ENCODE measurements at places on chromosomes 7 and 10. TPM values are rescaled to one million over a fixed set of nuclear protein-coding genes. Genes with fewer than 3 reads are reported as not detected.

Gene PDSS1
- total RNA-seq = 2.1 TPM

Gene WDR86
- total RNA-seq = 0.24 TPM

Gene TRPV6
- not detected for total RNA-seq

Gene CCL24
- not detected for total RNA-seq

Gene ZNF33B
- total RNA-seq = 13.3 TPM

Gene MYPN
- total RNA-seq = 1.1 TPM

All from hair follicle dermal papilla cell (primary cell).